ENCODE measurements at places on chromosomes 1 and 21.
A peak's percentile ranks its signal among the peaks of the same experiment; 100 is the strongest.

DNA sequence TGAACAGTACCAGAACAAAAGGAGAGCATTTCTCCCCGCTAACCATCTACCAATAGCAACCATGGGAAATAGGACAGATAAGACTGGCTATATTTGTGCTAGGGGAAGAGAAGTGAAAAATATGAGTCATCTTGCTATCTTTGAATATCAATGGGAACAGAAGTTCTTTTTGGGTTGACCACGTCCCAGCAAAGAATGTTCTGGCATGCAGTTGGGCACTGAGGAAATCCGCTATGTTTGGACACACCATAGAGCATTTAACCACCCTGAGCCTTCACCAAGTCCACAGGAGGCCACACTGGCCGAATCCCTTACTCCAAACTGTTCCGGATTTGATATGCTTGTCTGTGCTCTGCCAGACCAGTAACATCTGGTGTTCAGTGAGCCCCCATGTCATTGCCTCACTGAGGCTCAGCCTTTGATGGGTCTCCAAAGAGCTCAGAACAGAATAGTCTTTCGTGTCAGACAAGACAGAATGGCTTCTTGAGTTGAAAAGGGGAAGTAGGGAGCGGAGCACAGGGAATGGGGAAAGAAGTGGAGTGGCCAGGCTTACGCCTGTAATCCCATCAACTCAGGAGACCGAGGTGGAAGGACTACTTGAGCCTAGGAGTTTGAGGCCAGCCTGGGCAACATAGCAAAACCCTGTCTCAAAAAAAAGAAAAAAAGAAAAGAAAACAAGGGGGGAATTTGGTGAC is 81.4 kb downstream of the SMYD2 start:
- DNase-seq, result no peak

DNA sequence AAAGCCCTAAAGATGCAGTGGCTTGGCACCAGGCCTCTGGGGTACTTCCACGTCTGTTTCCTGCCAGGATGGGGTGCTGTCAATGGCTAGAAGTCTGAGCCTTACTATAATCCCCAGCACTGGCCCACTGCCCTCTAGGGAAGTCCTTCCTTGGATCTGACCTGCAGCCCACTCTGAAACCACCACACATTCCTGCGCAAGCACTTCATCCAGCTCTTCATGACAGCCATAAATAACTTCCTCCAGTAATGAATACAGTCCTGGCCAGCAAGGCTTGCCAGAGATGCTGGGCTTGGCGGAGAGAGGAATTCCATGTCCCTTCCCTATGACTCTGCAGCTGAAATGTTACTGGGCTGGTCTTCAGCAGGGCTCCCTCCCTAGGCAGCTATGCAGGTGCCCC is 32.6 kb downstream of the ALPL start:
- no peak for DNase-seq

DNA sequence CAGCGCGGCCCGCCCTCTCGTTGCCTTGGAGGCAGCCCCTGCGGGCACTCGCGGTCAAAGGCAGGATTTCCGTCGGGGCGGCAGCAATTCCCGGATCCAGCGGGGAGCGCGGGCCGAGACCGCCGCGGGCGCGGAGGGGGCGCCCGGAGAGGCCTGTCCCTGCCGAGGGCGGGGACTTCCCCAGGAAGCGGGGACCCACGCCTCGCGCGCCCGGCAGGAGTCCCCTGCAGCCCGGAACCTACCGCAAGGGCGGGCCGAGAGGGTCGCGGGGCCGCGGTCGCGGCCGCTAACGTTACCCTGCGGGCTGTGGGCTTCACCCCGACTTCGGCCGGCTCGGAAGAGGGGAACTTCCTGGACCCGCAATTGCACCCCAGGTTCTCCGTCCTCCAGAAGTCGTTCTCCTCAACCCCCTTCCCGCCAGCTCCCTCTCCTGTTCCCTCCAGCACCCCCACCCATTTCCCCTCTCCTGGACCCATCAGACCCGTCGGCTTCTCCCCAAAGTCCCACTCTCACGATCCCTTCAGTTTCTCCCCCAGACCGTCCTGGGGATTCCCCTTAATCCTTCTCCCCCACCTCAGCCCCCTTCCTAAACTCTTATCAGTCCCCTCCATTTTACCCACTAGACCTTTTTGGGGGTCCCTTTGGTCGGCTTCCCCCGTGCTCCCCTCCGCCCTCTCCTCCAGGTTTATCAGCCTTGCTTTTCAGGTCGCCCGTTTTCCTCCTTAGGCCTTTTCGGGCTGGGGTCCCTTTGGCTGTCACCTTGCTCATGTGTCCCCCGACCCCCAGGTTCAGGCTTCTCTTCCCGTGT is 604 bp downstream of the FGR start:
- DNase-seq, result no peak

GRCh38 chr1:102897557-102897956 is 210.8 kb downstream of the COL11A1 start:
- DNase-seq, result peak; percentile 55

DNA sequence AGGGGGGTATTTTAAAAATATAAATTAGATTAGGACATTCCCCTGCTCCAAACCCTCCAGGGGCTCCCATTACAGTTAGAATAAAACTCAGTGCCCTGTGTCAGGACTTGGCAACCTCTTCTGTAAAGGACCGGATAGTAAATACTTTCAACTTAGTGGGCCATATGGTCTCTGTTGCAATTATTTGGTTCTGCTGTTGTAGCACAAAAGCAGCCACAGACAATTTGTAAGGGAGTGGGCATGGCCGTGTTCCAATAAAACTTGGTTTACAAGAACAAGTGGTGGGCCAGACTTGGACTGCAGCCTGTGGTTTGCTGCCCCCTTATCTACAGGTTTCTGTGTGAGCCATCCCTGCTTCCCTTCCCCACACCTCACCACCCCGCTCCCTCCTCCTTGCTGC is 92.0 kb downstream of the ACTL8 start:
- DNase-seq, result no peak

DNA sequence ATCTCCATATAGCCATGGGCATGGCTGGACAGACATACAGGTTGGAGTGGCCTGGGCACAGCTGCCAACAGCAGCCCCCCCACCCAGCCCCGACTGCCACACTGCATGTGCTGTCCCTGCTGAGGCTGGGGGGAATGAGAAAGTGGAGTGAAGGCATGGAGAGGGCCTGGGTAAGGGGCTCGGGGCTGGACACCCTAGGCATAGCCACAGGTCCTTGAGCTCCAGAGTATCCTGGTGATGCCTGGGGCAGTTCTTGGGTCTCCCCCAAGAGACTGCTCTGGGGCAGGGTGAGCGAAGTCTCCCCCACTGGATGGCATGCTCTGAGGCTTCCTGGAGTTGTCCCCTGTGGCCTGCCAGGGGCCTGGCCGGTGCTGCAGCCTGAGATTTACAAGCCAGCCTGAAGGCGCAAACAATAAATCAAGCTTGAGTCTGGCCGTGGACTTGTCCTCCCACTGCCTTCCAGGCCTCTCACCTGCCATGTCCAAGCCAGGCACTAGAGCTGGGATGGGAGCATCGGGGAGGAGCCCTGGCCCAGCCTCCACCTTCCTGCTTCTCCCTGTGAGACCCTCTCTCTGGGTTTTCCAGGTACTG is 53.6 kb downstream of the FOXO6 start:
- DNase-seq, result no peak

- DNase-seq, result peak; percentile 40
Observed at GRCh38 chr1:119674835-119675289, 26.8 kb upstream of the ZNF697 start.

DNA sequence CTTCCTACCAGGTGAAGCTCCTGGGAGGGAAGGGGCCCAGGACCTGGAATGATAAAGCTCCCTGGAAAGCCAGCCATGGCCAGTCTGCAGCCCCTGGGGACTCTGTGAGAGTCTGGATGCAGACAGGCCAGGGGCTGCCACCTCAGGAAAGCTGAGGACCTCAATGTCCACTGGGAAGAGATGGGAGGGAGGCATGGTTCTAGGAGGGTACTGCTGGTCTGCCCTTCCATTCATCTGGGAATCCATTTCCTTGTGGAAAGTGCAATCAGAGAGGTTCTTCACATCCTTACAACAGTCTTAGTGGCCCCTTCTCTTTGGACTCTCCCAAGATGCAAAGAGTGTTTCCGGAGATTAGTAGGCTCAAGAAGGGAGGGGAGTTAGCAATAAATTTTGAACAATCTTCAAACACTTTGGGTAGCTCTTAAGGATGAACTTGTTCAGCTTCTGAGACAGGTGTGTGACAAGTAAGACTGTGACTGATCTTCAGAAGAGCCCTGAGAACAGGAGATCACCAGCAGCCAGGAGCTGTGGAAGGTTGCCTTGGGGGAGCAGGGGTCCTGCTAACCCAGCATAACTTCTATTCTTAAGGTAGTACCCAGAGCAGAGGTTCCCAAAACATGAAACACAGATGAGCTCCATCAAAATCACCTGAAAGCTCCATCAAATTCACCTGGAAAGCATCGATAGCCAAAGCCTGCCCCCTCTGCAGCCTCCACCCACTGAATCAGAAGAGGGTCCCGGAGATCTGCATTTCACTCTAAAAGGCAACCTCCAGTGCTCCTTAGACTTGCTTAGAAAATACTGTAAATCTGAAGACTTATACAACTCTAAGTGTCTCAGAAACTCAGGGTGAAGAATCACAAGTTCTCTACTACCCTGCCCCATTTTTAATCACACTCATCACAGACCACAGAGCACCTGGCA is 616 bp upstream of the LAX1 start:
- DNase-seq, result no peak

All from foreskin keratinocyte (primary cell).